ENCODE measurements at places on chromosomes 16 and 17. TPM values are rescaled to one million over a fixed set of nuclear protein-coding genes. Genes with fewer than 3 reads are reported as not detected.

DNA sequence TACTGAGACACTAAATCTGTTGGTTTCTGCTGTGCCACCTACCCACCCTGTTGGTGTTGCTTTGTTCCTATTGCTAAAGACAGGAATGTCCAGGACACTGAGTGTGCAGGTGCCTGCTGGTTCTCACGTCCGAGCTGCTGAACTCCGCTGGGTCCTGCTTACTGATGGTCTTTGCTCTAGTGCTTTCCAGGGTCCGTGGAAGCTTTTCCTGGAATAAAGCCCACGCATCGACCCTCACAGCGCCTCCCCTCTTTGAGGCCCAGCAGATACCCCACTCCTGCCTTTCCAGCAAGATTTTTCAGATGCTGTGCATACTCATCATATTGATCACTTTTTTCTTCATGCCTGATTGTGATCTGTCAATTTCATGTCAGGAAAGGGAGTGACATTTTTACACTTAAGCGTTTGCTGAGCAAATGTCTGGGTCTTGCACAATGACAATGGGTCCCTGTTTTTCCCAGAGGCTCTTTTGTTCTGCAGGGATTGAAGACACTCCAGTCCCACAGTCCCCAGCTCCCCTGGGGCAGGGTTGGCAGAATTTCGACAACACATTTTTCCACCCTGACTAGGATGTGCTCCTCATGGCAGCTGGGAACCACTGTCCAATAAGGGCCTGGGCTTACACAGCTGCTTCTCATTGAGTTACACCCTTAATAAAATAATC is 14.6 kb downstream of the STH start:
- DNase-seq: no peak

- no peak for DNase-seq
Measured at GRCh38 chr17:81870981-81871386, at the start of gene ARHGDIA. ARHGDIA (minus strand) TSS chr17:81871337; CDS start chr17:81869930, 1,407 bp downstream.

- no peak for DNase-seq
Measured at GRCh38 chr16:47125757-47126156, 18.0 kb downstream of the NETO2 start.

GRCh38 chr17:41635121-41636097 is 11.0 kb upstream of the KRT17 start:
- DNase-seq: no peak

- no peak for DNase-seq
Measured at GRCh38 chr17:6938637-6939036, 57.2 kb upstream of the ALOX12 start.

- DNase-seq: peak; percentile 87
Measured at GRCh38 chr16:11255737-11256660, at the start of gene SOCS1. SOCS1 (minus strand) TSS chr16:11256204; CDS start chr16:11255478, 726 bp downstream.

- DNase-seq: no peak
Measured at GRCh38 chr16:48117217-48118105, 38.3 kb downstream of the ABCC12 start.

- DNase-seq: peak; percentile 95
Measured at GRCh38 chr17:38559051-38559879, 46.5 kb downstream of the SRCIN1 start.

- no peak for DNase-seq
Measured at GRCh38 chr16:84526794-84527531, 22.5 kb upstream of the MEAK7 start.

DNA sequence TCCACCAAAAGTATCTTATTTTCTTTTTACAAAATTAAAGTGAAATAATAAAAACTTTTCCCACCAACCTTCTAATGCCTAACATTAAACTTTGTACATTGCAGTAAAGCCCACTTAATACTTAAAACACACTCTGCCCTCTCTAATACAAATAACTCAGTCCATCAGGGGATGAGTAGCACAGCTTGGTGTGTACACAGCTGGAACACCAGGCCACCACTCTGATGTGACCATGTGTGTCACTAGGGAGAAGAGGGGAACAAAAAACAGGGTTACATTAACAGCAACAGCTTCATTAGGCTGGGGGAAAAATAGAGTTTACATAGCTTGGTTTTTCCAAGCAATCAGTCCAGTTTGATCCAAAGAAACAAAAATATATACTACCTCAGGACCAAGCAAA is 295.0 kb downstream of the CEP112 start:
- DNase-seq: no peak

DNA sequence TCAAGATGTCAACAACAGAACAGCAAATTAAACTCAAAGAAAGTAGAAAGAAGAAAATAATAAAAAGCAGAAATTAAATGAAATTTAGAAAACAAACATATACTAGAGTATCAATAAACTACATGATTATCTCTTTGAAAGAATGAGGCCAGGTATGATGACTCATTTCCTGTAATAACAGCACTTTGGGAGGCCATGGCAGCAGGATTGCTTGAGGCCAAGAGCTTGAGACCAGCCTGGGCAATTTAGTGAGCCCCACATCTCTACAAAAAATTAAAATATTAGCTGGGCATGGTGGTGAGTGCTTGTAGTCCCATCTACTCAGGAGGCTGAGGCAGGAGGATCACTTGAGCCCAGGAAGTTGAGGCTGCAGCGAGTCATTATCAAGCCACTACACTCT is 232.5 kb downstream of the RAB11FIP4 start:
- no peak for DNase-seq

- DNase-seq: no peak
Measured at GRCh38 chr16:11711662-11712061, 31.0 kb downstream of the TXNDC11 start.

DNA sequence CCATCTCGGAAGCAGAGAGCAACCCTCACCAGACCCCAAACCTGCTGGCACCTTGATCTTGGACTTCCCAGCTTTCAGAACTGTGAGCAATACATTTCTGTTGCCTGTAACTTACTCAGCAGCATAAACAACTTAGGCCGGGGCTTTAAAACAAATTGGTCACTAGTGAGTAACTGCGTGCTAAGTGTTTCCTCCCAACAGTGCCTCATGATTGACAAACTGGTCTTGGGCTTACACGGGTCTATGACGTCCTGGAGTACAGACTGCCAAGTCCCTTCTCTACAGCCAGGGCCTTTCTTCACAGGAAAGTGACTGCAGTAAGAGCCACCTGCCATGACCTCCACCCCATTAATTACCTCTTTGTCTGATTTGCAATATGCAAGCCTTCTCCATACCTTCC is 136.7 kb downstream of the XYLT1 start:
- DNase-seq: no peak

GRCh38 chr17:18314059-18314730 is 599 bp downstream of the TOP3A start:
- DNase-seq: no peak

DNA sequence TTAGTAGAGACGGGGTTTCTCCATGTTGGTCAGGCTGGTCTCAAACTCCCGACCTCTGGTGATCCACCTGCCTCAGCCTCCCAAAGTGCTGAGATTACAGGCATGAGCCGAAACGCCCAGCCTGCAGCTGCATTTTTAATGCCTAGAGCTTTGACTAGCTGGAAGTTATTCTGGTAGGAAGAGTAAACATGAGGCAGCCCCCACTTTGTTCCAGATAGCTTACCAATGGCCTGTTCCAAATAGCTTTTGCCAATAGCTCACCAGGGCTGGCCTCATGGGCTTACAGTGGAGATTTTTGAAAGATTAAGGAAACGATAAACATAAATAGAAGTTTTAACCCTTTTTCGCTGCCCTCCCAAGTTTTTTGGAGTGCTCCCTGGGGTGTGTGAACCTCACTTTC is 9.8 kb downstream of the TRPV2 start:
- no peak for DNase-seq

DNA sequence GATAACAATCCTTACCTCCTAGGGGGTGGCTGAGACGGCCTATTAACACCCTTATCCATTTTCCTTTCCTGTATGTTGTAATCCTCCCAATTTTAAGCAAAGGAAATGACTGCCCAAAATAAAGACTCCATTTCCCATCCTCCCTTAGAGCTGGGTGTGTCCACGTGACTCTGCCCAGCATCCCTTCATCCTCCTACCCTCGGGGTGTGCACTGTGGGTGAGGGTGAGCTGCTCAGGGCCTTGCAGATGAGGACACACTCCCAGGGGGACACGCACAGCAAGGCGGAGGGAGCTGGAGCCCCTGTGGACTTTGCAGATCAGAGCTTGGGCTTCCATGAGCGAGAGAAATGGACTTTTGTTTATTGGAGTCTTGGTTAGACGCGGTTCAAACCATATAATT is 186.8 kb downstream of the IRF8 start:
- DNase-seq: no peak

- no peak for DNase-seq
Measured at GRCh38 chr17:2218426-2218825, 85.2 kb downstream of the SMG6 start.

DNA sequence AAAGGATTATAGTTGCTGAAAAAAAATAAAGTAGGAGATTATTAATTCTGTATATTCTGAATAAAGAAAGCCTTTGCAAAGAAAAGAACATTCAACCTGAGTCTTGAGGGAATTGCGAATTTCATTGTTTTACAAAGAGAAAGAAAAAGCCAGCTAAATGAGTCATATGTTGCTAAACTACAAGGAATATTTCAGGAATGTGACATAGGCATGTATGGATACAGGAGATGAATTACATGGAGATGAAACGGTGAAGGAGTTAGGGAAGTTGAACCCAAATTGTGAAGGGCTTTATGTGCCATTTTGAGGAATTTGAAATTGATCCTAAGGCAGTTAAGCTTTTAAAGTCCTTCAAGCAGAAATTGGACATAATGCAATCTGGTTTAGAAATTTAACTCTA is 177.3 kb upstream of the RBL2 start:
- no peak for DNase-seq

DNA sequence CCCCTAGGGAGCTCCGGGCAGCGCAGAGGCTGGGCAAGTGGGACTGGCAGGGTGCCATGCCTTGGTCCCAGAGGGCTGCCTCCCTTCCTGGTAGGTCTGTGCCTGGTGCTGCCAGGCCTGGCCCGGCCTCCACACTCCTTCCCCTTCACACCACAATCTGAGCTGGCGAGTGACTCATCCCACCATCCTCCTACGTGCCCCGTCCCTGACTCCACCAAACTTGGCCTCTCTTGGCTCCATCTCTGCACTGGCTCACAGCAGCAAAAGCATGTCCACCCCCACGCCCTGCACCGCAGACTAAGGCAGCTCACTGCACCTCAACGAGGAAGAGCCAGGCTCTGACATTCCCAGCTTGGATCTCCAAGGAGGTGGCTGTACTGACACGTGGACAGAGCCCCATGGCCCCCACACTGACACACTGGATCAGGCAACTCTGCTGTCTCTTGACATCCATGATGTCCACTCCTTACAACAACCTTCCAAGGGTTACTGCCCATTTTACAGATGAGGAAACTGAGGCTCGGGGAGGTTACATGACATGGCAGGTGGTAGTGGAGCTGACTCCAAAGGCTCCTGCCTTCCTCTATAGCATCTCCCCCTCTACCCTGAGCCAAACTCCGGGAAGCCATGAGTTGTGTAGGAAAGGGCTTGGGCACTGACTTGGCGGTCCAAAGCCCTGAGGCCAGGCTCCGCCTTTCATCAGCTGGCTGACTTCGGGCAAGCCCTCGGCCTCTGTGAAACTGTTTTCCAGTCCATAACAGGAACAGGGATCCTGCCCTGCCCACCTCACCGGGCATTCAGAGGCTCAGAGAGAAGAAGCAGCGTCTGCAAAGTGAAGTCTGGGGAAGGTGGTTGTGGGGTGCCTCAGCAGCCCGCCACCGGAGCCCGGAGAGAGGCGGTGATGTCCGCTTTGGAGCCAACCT is 20.1 kb upstream of the KRT19 start:
- no peak for DNase-seq

- DNase-seq: no peak
Measured at GRCh38 chr16:23420011-23420410, 33.0 kb downstream of the COG7 start.

DNA sequence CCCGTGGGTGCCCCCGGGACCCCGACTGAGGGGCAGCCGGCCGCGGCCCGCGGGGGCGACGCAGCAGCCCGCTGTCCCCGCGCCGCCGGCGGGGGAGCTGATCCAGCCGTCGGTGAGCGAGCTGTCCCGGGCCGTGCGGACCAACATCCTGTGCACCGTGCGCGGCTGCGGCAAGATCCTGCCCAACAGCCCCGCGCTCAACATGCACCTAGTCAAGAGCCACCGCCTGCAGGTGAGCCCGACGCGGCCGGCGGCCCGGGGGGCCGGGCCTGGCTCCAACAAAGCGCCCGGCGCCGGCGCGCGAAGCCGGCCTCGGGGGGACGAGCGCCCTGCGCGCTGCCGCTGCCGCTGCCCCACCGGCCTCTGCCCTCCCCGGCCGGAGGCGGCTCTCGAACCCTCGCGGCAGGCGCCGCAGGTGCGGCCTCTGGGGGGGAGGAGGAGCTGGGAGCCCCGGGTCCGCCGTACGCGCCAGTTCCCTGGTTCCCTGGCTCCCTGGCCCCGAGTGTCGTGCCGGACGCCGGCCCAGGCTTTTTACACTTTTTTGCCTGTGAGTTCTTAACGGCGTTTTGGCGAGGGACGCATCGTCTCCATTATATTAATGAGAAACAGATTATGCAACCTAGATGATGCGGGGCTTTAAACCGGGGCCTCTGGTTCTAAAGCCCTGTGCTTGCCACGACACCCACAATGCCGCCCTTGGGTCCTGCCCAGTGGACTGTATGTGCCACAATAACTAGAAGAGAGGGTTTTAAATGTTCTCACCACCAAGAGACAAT is 521 bp downstream of the ATMIN start:
- DNase-seq: peak; percentile 28

DNA sequence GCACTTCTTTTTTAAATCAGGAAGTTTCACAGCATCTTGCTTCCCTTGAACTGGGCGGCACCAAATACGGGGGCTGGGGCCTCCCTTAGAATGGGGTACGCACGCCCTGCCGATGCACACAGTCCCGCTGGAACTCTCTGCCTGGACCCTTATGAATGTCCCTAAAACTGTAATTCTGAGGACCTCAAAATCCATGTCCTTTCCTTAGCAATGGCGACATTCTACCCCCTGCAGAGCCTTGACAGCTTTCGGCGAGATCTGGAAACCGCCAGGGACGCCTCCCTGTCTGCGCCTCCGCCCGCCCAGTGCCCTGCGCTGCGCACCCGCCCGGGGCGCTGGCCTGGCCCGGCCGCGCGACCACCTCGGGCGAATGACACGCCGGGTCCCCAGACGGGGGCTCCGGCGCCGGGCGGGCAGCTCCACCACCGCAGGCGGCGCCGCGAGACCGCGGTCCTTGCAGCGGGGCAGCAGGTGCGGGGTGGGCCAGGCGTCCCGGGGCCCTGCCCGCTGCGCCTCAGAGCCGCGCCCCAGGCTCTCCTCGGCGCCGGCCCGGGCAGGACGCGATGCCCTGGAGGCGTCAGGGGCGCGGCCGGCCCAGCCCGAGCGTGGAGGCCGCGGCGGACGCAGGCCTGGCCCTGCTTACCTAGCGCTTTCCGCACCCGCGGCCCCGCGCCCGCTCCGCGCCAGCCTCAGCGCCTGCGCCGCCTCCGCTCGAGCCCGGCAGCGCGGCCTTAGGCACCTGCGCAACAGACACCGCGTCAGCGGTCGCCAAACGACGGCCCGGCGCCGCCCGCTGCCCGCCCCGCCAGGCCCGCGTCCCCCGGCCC is 548 bp downstream of the HAGH start:
- peak; percentile 53 for DNase-seq

Gene LYRM1
- total RNA-seq: 34.4 TPM

Gene BCAR1
- 62.5 TPM for total RNA-seq

Gene TRIM72
- total RNA-seq: not detected

Gene CORO6
- 33.0 TPM for total RNA-seq

Gene NKD1
- total RNA-seq: 9.9 TPM

Gene ZFP90
- 14.3 TPM for total RNA-seq

Gene PEX12
- 4.2 TPM for total RNA-seq

Gene ITGAX
- total RNA-seq: 318 TPM

Data from upper lobe of left lung (tissue), 6 donors.